ENCODE measurements at places on chromosomes 3 and 15.

DNA sequence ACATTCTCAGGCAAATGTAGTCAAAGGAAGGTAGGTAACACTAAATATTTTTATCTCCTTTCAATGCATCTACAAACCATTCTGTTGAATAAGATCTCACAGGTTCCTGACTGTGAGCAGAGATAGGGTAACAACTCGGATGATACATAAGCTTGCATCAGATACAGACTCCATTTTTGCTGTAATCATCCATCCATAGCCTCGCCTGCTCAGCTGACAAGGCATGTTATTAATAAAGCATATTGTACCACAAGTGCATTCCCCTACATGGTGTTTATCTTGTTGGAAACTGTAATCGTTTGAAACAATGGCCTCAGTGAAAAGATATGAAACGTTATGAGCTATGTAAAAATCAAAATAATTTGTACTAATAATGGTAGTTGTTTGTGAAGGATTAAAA, 35.4 kb upstream of the TCF12 start:
- no peaks in the 10 kb centered on the region for H3K36me3 ChIP-seq
- no peaks in the 10 kb centered on the region for H3K27me3 ChIP-seq
- H3K4me3 ChIP-seq = no peak overlapping the region
- H3K27ac ChIP-seq = no peak overlapping the region

DNA sequence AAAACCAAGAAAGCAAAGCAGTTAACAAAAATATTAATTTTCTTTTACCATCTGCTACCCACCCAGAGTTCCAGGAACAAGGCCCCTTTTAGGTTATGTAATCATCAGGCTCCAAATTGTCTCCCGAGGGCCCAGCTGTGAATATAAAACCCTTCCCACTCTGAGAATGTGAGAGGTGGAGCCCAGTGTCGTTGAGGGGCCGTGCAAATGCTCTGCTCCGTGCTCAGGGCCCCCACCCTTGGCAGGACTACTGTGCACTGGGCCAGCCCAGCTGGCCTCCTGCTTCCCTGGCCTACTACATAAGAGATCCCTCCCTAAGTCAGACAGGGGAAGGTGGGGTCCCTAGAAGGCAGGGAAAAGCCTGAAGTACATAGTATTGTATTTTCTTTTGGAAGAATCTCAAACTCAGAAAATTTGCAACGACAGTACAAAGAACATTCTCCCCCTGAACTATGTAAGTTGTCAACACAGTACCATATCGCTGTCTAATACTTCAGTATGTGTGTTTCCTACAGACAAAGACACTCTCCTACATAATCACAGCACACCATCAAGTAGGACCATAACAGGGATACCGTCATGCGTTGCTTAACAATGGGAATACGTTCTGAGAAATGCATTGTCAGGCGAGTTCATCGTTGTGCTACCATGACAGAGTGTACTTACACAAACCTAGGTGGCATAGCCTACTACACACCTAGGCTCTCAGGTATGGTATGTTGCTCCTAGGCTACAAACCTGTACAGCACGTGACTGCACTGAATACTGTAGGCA, 4.4 kb upstream of the CLEC3B start:
- H3K36me3 ChIP-seq = peaks cover 4% of the 10 kb centered on the region
- H3K27me3 ChIP-seq = no peaks in the 10 kb centered on the region
- H3K4me3 ChIP-seq = no peak overlapping the region

DNA sequence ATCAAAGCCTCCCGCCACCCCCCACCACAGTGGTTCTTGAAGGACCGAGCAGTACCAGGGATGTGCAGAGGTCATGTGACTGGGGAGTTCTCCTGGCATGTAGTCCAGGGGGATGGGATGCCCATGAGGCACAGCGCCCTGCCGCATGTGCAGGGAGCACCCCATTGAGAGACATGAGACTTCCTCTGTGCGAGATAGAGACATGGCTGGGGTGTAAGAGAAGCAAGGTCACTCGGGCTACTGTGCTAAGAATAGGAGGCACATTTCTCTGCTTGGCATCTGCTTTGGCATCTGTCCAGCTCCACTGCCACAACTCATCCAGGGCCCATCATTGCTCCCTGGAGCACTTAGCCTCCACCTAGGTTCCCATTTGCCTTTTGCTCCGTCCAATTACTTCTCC, 2.4 kb upstream of the CYP1A1 start:
- no peak overlapping the region for H3K27ac ChIP-seq
- H3K4me1 ChIP-seq = peaks cover 14% of the 10 kb centered on the region
- DNase-seq = no peak
- no peak overlapping the region for H3K4me3 ChIP-seq
- H3K27me3 ChIP-seq = peaks cover 70% of the 10 kb centered on the region

- peak overlapping the region; percentile 50 for H3K27ac ChIP-seq
- peaks cover 13% of the 10 kb centered on the region for H3K36me3 ChIP-seq
- H3K27me3 ChIP-seq = no peaks in the 10 kb centered on the region
- peak overlapping the region; percentile 98 for H3K4me3 ChIP-seq
Measured at GRCh38 chr15:82986442-82986780, 401 bp downstream of the RAMAC start.

DNA sequence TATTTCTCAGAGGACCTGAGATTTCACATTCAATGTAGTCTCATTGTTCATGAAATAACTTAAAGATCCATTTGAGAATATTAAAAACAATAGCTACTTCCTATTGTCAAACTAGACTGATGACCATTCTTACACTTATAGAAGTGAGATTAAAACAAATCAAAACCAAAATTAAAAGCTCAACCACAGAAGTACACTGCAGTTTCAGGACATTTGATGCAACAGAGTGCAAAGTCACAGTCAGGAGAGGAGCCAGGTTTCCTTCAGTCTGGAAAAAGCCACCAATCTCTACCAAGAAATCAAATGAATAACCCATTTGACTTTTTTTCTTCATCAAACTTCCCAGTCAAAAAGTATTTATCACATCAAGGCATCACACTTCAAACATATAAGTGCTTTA, 5.5 kb downstream of the CCPG1 start:
- DNase-seq = peak; percentile 23
- no peaks in the 10 kb centered on the region for H3K27me3 ChIP-seq
- H3K36me3 ChIP-seq = peaks cover 2% of the 10 kb centered on the region
- no peak overlapping the region for H3K4me3 ChIP-seq

GRCh38 chr3:65596029-65596300, 442.8 kb downstream of the MAGI1 start:
- peaks cover 13% of the 10 kb centered on the region for H3K4me1 ChIP-seq
- no peak for DNase-seq
- no peak overlapping the region for H3K27ac ChIP-seq

- H3K4me3 ChIP-seq = no peak overlapping the region
- peak; percentile 25 for DNase-seq
- peaks cover 5% of the 10 kb centered on the region for H3K4me1 ChIP-seq
- no peak overlapping the region for H3K27ac ChIP-seq
Measured at GRCh38 chr3:31892916-31893573, 88.0 kb downstream of the OSBPL10 start.

DNA sequence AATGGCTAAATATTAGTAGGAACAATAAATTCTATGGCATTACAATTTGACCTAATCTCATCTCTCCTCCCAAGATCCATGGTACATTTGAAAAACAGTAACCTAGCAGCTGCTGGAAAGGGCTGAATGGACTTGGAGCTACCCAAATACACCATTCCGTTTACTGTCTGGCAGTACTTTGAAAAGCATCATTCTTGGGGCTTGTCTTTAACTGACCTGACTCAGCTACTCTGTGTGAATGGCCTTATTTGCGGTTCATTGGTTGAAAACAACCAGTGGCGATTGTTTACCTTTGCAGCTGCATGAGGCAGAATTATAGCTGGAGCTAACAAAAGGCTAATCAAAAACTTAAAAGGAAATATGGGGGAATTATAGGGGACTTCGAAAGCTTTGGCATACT, 311.2 kb upstream of the MCTP2 start:
- no peak overlapping the region for H3K4me3 ChIP-seq
- no peaks in the 10 kb centered on the region for H3K36me3 ChIP-seq
- no peaks in the 10 kb centered on the region for H3K4me1 ChIP-seq
- H3K27ac ChIP-seq = no peak overlapping the region
- H3K27me3 ChIP-seq = no peaks in the 10 kb centered on the region
- DNase-seq = no peak

DNA sequence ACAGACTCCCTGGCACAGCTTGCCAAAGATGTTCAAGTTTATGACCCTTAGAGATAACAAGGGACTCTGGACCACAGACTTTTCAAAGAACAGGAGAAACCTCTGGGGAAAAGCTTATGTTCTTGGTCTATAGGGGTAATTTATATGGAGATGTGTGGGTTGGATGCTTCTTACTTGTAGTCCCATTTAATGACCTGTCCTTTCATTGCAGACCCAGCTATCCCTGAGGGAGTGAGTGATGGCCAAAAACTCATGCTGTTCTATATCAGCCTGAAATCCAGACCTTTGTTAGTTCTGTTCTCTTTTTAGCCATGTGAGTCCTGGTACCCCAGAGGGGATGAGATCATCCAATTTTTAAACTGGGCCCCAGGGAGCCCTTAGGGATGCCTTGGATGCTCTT, 43.7 kb upstream of the MRPL3 start:
- no peaks in the 10 kb centered on the region for H3K27me3 ChIP-seq
- H3K4me3 ChIP-seq = no peak overlapping the region
- H3K36me3 ChIP-seq = no peaks in the 10 kb centered on the region
- H3K4me1 ChIP-seq = peaks cover 5% of the 10 kb centered on the region
- no peak for DNase-seq

DNA sequence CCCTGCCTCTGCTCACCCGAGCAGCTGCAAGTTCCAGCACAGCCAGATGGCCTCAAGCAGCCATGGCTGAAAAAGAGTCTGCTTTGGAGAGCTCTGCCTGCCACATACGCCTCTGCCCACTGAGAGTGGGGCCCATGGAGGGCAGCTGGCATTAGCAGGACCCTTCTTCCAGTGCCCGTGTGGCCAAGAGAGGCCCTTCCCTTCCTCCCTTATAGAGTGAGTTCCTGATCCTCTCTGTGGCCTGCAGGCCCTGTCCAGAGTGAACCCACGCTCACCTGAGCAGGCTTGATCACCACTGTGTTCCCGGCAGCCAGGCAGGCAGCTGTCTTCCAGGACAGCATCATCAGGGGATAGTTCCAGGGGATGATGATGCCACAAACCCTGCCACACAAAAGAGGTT, 41.4 kb upstream of the SLC41A3 start:
- no peaks in the 10 kb centered on the region for H3K36me3 ChIP-seq
- H3K4me3 ChIP-seq = no peak overlapping the region
- H3K27ac ChIP-seq = no peak overlapping the region
- peaks cover 11% of the 10 kb centered on the region for H3K27me3 ChIP-seq
- H3K4me1 ChIP-seq = peaks cover 2% of the 10 kb centered on the region

- peaks cover 3% of the 10 kb centered on the region for H3K4me1 ChIP-seq
- peaks cover 85% of the 10 kb centered on the region for H3K36me3 ChIP-seq
- no peak overlapping the region for H3K4me3 ChIP-seq
- DNase-seq = no peak
- no peaks in the 10 kb centered on the region for H3K27me3 ChIP-seq
- no peak overlapping the region for H3K27ac ChIP-seq
Measured at GRCh38 chr3:86968244-86968932, 22.6 kb downstream of the VGLL3 start.

GRCh38 chr3:36729204-36730056, 34.9 kb downstream of the DCLK3 start:
- H3K27me3 ChIP-seq = no peaks in the 10 kb centered on the region
- H3K4me3 ChIP-seq = no peak overlapping the region
- peak; percentile 70 for DNase-seq

- no peaks in the 10 kb centered on the region for H3K27me3 ChIP-seq
- no peak overlapping the region for H3K4me3 ChIP-seq
- H3K27ac ChIP-seq = no peak overlapping the region
Measured at GRCh38 chr3:67700596-67700995, 46.2 kb upstream of the SUCLG2 start.

GRCh38 chr3:33167716-33168336, 50.8 kb downstream of the SUSD5 start:
- no peak overlapping the region for H3K4me3 ChIP-seq
- H3K27ac ChIP-seq = peak overlapping the region; percentile 11
- no peaks in the 10 kb centered on the region for H3K36me3 ChIP-seq
- peaks cover 5% of the 10 kb centered on the region for H3K27me3 ChIP-seq
- H3K4me1 ChIP-seq = peaks cover 7% of the 10 kb centered on the region
- DNase-seq = peak; percentile 51
